ENCODE measurements at places on chromosomes 3 and 15.

- DNase-seq: no peak
Observed at GRCh38 chr3:10317311-10317960, 3.5 kb downstream of the SEC13 start.

- DNase-seq: no peak
Observed at GRCh38 chr3:103589770-103590169, 1155.0 kb downstream of the ZPLD1 start.

- DNase-seq: no peak
Observed at GRCh38 chr3:140440446-140440845, 237.4 kb upstream of the TRIM42 start.

- no peak for DNase-seq
Observed at GRCh38 chr15:33547876-33548275, 237.1 kb downstream of the RYR3 start.

GRCh38 chr15:79740561-79740960, 156.3 kb downstream of the MTHFS start:
- no peak for DNase-seq

- peak; percentile 36 for DNase-seq
Observed at GRCh38 chr3:27454914-27455313, 29.3 kb downstream of the SLC4A7 start.

Data from activated CD4-positive, alpha-beta T cell treated with anti-CD3 and anti-CD28 coated beads, Interleukin-2, Interleukin-4, amounts not matched to agents 100 ng/mL and 50 ng/mL, durations not matched to agents 16 hours and 8 hours (primary cell).